ENCODE measurements at places on chromosomes 7 and 10.

DNA sequence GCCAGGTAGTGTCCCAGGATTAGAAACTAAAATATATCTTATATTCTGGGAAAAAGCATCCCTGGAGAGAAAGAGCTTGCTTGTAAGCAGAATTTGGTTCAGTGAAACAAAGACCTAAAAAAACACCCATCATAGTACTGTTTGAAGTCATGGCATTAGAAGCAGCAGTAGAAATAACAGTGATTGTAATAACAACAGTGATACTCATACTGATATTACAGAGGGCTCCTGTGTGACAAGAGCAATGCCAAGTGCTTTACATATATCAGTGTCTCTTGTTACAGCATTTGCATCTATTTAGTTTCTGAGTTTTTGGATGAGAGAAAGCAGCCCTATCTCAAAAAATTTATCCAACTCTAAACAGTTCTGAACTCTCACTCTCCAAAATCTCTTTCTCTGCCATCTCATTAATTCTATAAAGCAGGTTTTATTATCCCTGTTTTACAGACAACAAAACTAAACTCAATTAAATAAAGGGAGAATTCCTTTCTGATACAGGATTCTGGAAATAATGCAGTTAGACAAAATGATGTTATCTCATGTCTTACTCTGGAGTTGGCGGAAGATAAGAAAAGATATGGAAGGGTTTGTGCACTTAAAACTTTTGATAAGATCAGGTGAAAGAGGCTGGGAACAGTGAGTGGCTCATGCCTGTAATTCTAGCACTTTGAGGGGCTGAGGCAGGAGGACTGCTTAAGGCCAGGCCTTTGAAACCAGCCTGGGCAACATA, 146.5 kb upstream of the AOAH start:
- no peak for DNase-seq

GRCh38 chr7:50331564-50332208, 27.2 kb downstream of the IKZF1 start:
- DNase-seq = peak; percentile 58

GRCh38 chr10:128704716-128705115, 578.5 kb upstream of the MKI67 start:
- DNase-seq = no peak

DNA sequence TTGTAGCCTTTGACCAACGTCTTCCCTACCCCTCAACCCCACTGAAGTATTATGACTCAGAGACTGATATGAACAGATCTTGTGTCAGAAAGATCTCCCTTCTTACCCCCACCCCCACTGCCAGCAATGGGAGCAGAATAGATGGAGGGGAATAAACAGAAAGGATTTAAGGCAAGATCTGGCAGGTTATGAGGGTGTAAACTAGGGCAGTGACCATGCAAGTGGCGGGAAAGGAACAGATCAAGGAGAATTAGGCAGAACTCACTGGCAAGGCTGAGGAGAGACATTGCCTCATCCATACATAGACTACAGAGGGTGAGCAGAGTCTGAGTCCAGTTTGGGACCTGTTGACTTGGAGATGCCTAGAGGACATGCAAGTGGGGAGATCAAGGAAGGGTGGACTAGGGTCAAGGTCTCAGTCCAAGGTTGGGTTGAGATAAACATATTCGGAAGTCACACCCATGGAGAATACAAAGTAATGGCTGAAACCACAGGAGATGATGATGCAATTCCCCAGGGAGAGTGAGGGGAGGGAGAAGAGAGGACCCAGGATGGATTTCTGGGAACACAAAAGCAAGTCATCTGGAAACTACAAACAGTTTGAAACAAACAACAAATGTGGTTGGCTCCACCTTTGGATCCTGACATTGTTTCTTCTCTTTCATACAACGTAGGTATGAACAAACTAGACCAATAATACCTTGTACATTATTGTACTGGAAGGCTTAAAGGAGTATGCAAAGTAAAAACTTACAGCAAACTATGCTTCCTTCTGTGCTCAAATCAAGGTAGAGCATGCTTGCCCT, 44.9 kb upstream of the IL6 start:
- DNase-seq = no peak

GRCh38 chr10:98309366-98310355, 41.7 kb upstream of the LOXL4 start:
- DNase-seq = no peak

DNA sequence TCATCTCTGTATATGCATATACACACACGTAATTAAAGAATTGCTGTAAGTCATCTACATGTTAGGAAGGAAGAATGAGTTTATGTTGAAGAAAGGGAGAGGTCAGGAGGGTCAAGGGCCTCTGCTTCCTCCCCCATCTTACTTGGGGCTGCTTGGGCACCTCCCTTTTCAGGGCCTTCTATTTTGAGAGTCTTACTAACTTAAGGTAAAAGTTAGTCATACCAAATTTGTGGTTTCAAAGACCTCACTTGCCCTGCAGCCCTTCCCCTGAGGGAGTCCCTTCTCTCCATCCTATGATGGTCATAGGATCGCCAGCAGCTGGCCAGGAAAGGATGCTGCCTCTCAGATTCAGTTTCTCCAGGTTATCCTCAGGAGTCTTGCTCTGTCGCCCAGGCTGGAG, 2.6 kb downstream of the PLEKHS1 start:
- DNase-seq = no peak

DNA sequence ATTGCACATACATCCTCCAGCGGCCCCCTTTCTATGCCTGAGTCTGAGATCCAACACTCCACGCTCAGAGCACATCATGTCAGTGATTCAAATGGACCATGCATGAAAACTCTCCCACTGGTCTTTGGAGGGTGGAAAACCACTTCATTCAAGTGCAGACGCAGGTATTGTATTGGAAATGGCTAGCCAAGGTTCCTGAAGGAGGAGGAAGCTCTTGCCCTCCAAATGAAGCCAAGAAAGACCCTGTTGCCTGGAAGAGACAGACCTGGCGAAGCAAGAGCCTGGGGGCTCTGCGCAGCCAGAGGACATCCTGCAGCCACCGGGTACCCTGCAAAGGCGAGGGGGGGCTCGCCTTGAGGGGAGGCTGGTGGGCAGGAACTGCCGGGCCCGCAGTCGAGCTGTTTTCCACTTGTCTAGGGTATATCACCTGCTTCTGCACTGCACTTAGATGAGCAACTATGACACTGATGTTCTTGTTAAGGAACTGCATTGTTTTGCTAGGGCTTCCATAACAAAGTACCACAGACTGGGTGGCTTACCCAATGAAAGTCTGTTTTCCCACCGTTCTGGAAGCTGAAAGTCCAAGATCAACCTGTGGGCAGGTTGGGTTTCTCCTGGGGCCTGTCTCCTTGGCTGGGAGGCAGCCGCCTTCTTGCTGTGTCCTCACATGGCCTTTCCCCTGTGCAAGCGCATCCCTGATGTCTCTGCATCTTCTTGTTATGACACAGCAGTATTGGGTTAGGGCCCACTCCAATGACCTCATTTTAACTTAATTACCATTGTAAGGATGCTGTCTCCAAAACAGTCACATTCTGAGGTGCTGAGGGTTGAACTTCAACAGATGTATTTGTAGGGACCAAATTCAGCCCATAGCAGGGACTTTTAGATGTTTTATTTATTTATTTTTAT, 233.4 kb downstream of the ARHGAP12 start:
- DNase-seq = no peak

GRCh38 chr10:6153845-6154244, 48.9 kb upstream of the PFKFB3 start:
- DNase-seq = no peak

DNA sequence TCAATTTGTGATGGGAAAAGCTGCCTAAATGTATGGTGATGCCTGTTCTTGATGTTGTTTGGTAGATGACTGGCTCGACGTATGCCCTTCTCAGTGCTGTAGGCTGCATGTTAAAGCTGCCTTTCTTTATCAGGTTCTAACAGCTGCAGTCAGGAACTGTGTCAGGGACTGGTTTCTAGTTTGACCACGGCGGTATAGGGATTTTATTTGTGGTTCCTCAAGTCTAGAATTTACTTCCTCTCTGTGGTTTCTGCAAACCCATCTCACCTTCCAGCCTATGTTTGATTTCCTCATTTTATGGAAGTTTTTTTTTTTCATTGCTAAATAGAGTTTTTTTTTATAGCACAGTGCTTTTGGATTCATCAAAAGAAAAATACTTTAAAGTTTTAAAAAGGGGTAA, 26.5 kb downstream of the LMTK2 start:
- DNase-seq = no peak

DNA sequence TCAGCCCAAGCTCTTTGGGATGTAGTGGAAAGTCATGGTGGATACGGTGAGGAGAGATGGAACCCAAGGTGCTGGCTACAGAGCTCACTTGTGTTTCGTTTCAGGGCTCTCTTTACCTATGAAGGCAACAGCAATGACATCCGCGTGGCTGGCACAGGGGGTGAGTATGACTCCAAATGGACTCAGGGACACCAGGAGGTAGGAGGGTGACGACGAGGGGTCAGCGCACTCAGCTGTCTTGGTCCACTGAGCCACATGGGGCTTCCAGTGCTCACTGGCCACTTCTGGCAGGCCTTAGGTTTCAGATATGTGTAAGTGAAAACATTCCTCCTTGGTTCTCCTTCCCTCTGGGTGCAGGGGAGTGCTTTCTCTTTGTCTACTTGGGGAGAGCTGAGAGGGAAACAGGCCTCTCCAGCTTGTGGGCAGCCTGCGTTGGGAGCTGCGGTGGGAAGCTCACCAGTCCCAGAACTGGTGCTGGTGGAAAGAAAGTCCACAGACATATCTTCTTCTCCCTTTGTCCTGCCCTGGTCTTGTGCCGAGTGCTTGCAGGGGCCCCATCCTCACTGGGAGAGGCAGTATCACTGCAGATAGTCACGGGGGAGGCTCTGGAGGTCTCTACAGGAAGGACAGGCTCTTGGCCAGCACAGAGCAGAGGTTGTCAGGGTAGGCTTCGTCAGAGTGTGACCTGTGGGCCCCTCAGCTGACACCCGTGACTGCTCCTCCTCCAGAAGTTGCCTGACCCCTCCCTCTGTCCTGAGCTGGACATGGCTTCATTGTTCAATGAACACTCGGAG, 5.8 kb downstream of the DBNL start:
- no peak for DNase-seq

DNA sequence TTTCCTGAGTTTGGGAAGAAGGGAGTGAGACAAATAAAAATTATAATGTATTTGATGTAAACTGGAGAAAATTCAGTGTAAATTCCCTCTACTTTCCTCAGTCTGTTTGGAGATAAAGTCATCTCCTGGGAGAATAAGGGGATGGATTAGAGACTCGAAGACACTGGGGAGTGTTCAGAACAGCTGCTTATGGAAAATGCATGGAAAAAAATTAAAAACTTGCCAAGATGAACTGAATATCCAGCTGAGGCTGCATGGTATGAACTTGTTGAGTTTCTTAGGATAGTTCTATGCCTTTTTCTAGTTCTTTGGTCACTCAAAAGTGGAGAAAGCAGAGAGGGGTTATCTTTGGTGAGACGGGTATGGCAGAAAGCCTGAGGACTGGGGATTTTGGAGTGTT, 210.5 kb downstream of the BICC1 start:
- no peak for DNase-seq

GRCh38 chr10:125333769-125334168, 173.4 kb upstream of the CTBP2 start:
- no peak for DNase-seq

GRCh38 chr7:156703773-156704482, 63.4 kb downstream of the RNF32 start:
- no peak for DNase-seq

- no peak for DNase-seq
Measured at GRCh38 chr10:122157451-122157850, 113.6 kb upstream of the BTBD16 start.

DNA sequence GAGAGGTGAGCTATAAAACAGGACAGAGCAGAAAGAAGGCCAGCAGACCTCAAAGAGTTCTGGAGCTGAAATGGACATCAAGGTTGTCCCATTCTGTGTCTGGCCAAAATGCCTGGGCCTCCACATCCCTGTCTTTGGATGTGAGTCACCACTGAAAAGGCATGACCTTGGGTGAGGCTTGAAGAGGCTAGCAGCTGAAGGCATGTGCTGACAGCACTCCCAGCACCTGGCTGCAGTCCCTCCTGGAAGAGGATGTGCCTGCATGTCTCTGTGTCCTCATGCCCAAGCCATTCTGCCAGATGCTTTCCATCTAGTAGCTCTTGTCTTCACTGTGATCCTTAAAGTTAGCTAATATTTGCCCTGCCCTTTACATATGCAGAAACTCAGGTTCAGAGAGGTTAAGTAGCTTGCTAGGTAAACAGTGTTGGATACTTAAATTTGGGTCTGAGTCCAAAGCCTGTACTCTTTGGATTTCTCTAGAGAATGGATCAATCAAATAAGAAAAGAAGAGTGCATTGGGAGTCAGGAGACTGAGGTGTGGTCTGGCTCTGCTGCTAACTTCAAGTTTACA, 35.8 kb downstream of the HECW1 start:
- DNase-seq = no peak

DNA sequence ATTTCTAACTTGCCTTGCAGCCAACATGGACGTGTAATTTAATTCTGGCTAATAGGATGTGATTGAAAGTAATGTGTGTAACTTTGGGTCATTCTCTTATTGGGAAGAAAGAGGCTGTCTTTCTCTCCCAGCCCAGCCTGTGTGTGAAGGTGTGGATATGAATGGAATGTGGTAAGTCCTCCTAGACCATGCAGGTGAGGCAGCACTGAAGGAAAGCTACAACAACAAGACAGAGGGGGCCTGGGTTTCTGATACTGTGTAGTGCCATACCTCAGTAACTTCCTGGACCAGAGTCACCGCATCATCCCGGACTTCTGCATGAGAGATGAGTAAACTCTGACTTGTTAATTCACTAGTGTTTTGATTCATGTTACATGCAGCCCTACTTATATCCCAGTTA, 237.0 kb downstream of the EXOC4 start:
- DNase-seq = no peak

DNA sequence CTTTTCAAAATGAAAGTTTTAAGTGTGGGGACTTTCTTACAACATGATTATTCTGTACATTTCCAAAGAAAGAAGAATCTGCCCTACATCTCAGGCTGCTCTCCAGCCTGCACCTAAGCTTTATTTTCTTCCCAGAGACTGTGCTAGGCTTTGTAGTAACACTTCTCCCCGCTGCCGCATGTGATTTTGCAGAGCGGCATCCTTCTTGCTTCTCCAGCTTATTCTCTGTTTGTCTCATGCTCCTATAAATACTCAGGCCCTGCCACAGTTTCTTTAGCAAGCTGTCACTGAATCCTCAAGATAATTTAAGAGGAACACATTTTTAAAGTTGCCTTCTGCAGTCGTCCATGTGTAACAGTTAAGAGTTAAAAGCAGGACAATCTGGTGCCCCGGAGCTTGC, 53.5 kb downstream of the INSYN2A start:
- no peak for DNase-seq

- no peak for DNase-seq
Measured at GRCh38 chr10:79148452-79149344, 79.9 kb downstream of the ZMIZ1 start.

DNA sequence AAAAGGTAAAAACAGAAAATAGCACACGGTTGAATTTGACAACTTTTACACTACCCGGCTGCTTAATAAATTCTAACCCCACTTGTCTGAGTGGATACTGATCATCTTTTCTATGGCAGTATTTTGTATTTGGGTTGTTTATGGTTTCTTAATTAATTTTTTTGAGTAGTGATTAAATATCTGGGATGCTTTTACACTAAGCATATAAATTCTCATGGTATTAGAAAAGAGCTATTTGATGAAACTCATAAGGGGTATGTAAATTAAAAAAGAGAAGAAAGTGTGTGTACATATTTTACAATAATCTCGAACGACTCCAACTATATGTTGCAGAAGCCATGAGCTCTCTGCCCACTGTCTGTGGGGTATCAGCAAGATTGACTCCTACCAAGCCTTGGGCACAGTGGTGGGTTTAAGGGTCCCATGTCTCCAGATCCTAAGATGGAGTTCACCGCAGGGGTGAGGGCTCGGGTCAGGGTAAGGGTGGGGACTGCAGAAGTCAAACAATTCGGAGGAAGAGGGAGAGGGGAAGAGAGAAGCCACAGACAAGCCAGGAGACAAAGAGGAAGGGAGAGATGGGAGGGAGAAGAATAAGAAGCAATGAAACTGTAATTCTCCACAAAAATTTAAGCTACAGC, 7.6 kb upstream of the HOXA13 start:
- DNase-seq = no peak
